ENCODE measurements at places on chromosomes 6 and 20.

DNA sequence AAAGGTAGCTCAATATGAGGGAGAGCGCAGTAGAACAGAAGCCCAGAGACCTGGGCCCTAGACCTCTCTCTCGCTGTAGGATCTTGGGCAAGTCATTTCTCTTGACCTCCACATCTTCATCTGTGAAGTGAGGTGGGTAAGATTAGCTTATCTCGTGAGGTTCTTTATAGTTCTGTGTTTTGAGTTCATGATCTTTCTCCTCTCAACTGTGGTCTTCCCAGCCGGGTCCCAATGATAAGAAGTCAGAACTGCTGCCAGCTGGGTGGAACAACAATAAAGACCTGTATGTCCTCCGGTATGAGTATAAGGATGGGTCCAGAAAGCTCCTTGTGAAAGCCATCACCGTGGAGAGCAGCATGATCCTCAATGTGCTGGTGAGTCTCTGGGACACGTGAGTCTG, 6.9 kb downstream of the PSMF1 start:
- DNase-seq: no peak

DNA sequence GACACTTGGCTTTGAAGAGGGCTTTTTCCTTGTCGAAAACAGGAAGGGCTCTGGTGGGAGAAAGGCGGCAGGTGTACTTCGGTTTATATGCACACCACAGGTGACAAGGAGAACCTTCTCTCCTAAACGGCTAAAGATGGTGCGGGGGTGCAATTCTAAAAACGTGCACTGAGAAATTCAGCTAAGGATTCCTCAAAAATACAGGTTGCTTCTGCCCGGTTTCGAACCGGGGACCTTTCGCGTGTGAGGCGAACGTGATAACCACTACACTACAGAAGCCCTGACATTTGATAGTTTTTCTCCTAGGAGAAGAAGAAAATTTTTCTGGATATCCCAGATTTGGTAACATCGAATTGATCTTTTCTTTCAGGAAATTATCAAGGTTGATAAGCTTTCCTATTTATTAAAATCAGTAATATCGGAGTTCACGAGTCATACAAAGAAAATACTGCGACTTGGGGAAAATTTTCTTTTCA, 32.0 kb downstream of the POM121L2 start:
- DNase-seq: no peak

DNA sequence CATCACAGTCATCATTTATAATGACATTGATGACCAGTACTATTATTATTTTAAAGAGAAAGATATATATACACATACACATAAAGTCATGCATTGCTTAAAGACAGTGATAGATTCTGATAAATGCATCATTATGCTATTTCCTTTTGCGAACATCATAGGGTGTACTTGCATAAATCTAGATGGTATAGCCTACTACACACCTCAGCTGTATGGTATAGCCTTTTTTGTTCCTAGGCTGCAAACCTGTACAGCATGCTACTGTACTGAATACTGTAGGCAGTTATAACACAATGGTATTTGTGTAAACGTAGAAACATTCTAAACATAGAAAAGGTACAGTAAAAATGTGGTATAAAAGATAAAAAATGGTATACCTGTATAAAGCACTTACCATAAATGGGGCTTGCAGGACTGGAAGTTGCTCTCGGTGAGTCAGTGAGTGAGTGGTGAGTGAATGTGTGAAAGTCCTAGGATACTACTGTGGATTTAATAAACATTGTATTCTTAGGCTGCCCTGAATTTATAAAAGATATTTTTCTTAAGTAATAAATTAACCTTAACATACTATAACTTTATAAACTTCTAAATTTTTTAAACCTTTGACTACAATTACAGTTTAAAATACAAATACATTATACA, 23.9 kb downstream of the QKI start:
- DNase-seq: no peak

- DNase-seq: no peak
Observed at GRCh38 chr6:95017922-95018321, 559.4 kb upstream of the MANEA start.

DNA sequence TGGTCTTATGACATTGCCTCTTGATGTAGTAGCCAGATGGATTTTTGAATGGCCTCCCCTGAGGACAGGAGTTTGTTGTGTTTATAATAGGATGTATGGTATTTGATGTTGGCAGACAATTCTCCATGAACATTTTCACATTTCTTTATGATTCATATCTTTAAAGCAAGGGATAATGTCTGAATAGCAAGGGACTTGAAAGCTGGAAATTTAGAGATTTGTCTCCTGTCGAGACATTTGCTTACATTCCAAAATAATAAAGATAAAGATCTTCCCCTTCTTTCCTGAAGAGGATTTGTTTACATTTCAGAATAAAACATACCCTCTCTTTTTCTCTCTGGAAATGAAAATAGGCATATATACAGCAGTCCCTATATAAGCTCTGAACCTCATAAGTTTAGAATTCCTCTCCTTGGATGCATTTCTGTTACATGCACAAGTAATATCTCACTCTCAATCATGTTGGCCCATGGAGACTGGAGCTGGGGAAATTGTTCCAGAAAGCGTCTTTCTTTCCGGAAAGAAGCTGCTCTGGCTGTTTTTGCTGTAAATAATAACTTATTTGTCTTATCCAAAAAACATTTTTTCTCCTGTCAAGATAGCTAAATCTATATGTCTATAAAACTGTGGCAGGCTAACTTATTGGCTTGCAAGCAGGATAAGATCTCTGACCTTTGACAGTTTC, 42.5 kb upstream of the ASCC3 start:
- no peak for DNase-seq

DNA sequence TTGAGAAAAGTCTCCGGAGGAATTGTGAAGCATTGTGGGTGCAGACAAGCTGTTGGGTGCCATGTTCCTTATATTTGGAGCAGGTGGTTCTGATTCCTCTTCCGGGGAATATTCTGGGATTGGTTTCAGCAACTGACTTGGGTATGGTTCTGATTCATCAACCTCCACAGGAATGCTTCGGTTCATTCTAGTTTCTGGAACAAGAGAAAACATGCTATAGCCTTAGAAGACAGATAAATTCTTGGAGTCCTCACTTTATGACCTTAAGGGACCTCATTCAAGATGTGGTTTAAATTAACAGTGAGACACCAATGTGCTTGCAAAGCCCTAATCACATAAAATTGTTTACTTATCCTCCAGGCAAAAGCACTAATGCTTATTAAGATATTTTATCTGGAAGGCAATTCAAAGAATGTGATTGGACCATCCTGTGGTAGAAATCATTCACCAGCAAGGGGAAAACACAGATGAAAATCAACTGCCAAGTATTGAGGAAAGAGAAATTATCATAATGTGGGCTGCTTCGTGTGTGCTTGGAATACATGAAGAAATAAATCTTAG, 13.7 kb downstream of the TRAF3IP2 start:
- no peak for DNase-seq

- no peak for DNase-seq
Observed at GRCh38 chr6:13290335-13290734, 38.0 kb downstream of the TBC1D7 start.

DNA sequence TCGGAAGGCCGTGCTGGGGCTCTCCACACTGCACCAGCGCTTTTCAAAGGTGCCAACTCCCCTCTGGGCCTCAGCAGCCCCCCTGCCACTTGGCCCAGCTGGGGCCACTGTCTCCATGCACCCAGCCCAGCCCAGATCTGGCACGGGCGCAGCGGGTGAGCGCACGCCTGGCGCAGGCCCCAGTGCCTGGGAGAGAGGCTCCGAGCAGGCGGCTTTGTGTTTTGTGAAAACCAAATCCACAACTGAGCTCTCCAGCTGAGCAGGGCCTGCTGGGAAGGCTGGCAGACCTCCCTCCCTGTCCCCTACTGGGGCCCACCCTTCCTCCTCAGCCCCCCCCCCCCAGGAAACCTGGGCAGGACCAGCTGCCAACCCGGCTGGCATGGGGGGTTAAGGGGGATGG, 17.0 kb downstream of the MDGA1 start:
- no peak for DNase-seq

All from stimulated activated CD8-positive, alpha-beta memory T cell treated with anti-CD3 and anti-CD28 coated beads, Interleukin-4, amount 100 ng/mL, for 4 hours (primary cell).